ENCODE measurements at places on chromosomes 3 and 15.

DNA sequence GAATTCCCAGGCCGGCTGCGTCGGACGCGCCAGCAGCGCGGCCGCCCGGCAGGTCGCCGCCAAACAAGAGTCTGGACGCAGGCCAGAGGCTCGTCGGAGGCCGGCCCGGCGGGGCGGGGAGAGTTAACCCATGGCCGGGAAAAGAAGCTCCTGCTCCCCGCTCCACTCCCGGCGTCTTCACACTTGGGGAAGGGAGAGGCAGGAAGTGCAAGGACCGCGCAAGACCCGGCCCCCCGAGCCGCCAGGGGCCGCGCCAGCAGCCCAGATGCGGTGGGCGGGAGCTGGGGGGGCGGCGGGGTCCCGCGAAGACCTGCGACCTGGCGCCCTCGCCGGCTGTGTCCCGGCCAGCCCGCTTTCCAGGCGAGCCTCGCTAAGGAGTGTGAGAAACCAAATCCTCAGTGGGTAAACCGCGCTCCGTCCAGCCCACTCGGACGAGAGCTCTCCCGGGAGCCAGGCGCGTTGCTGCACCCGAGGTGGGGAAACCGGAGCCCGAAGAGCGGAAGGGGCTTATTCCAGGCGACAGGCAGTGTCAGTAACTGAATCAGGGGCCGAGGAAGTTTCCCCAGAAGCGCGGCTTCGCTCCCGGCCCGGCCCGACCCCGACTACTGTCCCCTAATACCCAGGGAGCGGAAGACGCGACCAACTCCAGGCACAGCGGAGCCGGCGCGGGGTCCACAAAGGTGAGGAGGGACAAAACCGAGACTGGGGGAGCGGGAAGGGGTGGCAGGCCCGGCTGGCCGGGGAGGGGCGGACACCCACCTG is 721 bp downstream of the ADAMTS7 start:
- peak; percentile 56 for DNase-seq

- no peak for DNase-seq
These were observed 502.3 kb downstream of the SHQ1 start for GRCh38 chr3:72345980-72346379.

DNA sequence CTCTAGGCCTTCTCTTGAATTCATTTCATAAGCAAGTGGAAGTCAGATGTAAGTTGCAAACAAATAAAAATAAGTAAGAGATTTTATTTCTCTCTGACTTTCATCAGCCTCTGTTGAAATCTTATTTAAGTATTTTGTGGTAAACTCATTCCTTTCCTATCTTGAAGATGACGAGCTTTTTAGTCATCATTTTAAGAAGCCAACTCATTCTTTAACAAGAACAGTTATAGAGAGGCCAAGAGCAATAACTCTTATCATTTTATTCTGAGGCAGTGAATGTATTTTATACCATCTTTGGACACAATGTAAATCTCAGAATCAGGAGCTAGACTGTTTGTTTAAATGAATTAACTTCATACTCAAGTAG is 147.5 kb upstream of the MBNL1 start:
- no peak for DNase-seq

DNA sequence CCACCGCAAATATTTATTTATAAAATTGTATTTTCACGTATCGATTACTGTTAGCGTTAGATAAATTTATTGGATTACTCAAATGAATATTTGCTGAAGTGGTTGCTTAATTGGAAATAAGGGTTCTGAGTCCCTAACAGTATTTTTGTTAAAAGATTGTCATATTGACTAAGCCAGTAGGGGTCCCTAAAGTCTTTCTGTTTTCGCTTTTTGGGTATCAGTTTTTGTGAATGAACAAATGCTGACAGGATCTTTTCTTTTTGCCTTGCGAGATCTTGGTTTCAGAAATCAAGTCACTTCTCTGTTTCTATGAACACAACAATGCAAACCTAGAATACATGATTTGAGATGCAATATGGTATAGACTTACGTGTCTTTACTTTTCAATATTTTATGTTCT is 7.1 kb downstream of the RAD51 start:
- DNase-seq, result peak; percentile 22

DNA sequence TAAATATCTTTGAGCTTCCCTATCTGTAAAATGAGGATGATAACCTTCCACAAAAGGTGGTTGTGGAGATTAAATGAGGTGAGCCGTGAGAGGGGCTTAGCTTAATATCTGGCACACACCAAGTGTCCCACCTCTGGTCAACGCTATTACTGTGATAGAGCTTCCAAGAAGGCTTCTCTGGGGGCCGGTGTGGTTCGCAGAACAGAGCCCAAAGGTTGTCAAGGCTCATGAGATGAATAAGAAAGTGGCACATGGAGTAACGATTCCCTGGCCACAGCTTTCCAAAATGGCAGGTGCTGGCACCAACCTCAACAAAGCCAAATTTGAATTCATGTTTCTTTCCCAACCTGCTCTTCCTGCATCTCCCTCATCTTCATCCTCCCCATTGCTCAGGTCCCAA is 10.4 kb downstream of the KY start:
- DNase-seq, result no peak

- DNase-seq, result no peak
These were observed 368.2 kb upstream of the ROPN1 start for GRCh38 chr3:124360155-124360554.

GRCh38 chr15:49135342-49135857 is 20.0 kb downstream of the COPS2 start:
- no peak for DNase-seq

DNA sequence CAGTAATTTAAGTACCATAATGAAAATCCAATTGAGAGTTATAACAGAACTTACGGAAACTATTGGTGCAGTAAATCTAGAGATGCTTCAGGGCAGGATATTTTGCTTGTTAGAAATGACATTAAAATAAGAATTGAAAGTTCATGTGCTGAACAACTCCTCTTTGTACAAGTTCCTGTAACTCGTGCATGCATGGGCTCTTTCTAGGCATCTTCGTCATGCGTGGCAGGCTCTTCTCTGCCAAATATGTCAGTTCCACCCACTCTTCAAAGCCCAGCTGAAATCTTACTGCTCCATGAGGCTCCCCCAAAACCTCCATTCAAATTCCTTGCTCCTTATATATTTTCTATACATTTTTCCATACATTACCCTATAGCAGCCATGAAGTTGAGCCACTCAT is 48.7 kb downstream of the FBN1 start:
- DNase-seq, result no peak

- DNase-seq, result no peak
These were observed 154.5 kb upstream of the TBL1XR1 start for GRCh38 chr3:177351757-177352158.

GRCh38 chr3:150146991-150147761 is 176.5 kb upstream of the PFN2 start:
- DNase-seq, result no peak

- no peak for DNase-seq
These were observed 36.2 kb downstream of the CDCP1 start for GRCh38 chr3:45109771-45110508.

DNA sequence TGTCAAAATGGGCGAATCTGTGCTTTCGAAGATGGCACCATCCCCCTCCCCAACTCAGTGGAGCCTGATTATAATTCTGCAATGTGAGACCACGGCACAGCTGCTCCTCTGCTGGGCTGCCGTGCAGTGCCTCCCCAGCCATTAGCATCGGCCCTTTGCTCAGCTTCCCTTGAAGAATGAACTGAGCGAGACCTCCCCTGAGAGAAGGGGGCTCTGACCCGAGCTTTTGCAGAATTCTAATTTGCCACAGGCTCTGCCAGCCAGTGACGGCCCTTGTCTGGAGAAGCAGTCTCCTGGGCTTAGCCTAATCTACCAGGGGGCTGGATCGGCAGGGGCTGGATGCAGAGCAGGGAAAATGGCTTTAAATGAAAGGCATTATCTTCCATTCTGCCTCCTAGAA is 57.2 kb downstream of the GLDN start:
- no peak for DNase-seq

GRCh38 chr3:4720316-4721075 is 227.3 kb downstream of the ITPR1 start:
- peak; percentile 82 for DNase-seq

DNA sequence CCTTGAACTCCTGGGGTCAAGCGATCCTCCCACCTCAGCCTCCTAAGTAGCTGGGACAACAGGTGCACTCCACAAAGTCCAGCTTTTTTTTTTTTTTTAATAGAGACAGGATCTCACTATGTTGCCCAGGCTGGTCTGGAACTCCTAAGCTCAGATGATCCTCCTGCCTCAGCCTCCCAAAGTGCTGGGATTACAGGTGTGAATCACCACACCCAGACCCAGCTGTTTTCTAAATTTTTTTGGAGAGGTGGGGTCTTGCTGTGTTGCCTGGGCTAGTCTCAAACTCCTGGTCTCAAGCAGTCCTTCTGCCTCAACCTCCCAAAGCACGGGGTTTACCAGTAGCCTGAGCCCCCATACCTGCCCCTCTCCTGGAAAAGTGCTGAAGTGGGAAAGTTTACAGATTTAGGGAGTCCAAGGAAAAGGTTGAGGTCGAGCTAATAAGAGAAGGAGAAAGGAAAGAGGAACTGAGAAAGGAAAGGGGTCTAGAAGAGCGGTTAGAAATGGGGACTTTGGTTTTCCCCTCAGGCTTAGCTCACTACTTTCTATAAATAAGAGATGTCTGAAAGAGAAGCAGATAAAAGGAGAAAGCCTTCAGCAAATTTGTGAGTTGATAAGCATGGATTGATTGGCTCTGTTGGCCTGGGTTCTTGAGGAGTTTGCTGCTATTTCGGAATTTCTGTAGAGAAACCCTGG is 23.6 kb downstream of the UBE2E1 start:
- no peak for DNase-seq

- no peak for DNase-seq
These were observed 14.9 kb downstream of the UBE2E2 start for GRCh38 chr3:23217872-23218554.

DNA sequence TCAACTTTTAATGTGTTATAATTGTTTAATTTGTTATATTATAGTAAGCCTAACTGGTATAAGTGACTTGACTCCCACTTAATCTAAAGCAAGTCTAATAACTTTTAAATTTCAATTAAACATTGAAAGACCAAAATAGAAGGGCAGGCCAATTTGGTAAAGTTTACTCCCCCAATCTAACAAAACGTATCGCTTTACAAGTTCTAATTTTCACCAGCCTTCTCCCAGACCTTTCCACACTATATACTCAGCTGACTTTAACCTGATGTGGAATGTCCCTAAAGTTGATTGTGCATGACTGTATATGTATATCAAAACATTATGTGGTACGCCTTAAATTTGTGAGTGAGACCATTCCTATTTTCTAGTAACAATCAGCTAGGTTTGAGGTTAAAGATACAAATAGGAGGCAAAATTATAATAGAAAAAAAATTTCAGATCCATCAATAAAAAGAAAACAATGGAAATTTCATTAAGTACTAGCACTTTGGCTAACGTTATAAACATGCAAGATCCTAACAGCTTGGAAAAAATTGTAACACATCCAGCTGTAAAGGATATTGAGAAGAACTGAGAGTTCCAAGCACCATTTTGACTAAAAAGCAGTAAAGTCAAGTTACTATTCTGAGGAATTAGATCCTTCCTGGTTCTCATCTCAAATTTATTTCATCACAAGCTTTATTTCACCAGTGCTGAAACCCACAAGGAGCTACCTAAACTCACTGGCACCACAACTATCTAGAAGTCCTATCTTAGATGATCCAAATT is 199.5 kb downstream of the ERC2 start:
- DNase-seq, result no peak

GRCh38 chr15:89091627-89092220 is 3.5 kb downstream of the ABHD2 start:
- peak; percentile 29 for DNase-seq

- peak; percentile 12 for DNase-seq
These were observed 9.4 kb downstream of the SEMA3G start for GRCh38 chr3:52435246-52436101.

- no peak for DNase-seq
These were observed 217.9 kb downstream of the SATB1 start for GRCh38 chr3:18207226-18207625.

- no peak for DNase-seq
These were observed 75.8 kb upstream of the LIPC start for GRCh38 chr15:58355973-58356372.

GRCh38 chr3:155296413-155296812 is 2.9 kb upstream of the STRIT1 start:
- no peak for DNase-seq

DNA sequence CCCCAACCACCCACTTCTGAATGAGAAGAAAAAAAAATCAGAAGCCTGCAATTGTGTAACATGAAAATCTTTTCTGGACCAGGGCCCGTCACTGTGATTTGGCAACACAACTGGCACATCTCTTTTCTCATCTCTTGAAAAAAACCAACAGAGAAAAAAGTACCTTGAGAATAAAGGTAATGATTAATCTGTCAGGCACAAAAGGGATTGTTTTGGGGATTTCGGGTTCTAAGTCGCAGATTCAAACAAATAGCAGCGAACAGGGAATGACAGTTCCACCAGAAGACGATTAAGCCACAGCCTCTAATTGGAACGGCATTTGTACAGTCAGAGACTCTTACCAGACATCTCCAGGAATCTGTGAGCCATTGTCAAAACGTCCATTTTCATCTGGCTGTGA is at the start of gene AQP9:
TSS of gene AQP9 (plus strand) at position 276 of the 400 bp plus-strand sequence. CDS start 185 bp downstream, outside the sequence.
- DNase-seq, result no peak

DNA sequence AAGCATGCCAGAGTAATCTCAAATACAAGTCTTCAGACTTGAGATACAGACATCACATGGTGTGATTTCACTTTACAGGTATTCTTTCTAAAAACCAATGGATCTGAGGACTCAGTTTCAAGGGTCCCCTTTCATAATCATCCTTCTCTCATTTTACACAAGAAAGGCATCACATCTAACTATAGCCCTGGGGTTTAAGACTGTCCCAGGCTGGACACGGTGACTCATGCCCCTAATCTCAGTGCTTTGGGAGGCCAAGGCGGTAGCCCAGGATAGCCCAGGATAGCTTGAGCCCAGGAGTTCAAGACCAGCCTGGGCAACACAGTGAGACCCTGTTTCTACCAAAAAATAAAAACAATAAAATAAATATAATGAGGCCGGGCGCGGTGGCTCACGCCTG is 36.4 kb downstream of the UBP1 start:
- DNase-seq, result no peak

DNA sequence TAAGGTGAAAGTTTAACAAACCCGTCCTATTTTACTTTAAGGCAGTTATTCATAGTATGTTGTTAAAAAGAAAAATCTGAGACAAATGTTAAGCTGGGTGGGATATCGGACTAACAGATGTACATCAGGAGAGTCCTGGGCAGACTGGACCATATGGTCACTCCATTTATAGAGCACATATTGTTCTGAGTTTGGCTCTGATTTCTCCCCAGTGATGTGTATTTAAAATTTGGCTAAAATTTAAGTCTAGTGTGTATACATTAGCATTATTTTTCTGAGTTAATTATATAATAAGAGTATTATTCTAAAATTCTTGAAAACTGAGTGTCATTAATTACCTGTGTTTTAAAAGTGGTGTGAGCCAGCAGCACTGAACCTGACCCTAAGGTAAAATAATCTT is 6.1 kb downstream of the GMPS start:
- DNase-seq, result no peak

GRCh38 chr15:22258009-22258397 is 177.7 kb downstream of the OR4M2 start:
- no peak for DNase-seq

- DNase-seq, result no peak
These were observed 83.4 kb downstream of the RBPMS2 start for GRCh38 chr15:64691896-64692565.
